GM12878 (cell line): ENCODE measurements at places on chromosomes 11 and 22.

DNA sequence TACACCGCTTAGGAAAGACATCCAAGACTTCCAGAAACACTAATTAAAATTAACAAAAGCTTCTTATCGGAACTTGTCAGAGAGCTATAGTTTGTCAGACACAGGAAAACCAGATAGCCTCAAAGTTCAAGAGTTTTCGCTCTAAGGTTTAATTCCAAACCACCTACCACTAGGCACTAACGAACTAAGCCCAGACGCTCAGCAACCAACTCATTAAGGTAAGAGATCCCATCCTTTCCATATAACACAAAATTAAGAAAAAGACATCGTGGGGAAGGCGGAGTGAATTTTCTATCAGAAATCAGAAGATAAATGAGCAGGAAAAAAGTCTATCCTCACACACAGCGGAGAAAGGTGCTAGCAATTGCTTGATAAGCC lies 382 bp downstream of the IMMP1L start:
- DNase-seq, result no peak

DNA sequence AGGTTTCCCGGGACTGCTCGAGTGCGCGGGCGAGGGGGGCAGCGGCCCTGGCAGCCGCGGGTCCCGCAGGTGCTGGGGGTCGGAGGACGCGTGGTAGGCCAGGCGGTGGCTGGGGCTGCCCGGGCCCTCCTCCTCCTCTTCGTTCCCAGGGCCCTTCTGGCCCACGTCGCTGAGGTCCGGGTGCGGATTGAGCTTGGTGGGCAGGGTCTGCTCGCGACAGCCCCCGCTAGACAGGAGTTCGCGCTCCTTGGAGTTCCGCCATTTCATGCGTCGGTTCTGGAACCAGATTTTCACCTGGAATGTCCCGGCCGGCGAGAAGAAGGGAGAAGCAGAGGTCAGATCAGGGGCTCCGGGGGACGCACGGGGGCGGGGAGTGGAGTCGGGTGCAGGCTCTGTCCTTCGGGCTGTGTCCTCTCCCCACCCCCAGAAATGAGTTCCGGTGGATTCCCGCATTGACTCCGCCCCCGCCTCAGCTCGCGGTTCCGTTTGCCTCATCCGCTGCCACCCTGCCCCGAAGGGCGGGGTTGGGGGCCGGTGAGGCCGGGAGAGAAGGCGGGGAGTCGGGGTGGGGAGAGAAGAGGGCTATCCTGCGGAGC lies 3.9 kb downstream of the DBX1 start:
- DNase-seq, result no peak

DNA sequence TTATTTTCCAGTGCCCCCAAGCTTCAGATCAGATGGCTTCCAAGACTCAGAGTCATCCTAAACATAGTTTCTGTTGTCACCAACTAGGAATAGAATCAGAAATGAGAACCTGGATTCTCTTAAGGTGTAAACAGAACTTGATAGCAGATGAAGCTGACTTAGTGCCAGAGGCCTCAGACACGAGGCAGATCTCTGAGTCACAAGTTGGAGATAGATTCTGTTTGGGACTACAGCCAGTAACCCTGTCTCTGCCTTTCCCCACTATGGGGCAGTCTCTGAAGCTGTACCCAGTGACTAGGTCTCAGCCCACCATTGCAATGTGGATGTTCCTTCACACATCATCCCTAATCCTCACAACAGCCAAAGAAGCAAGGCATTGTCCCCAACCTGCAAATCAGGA lies 25.4 kb downstream of the NEU3 start:
- no peak for DNase-seq

- DNase-seq, result no peak
Observed at GRCh38 chr11:18366286-18366685, 28.1 kb upstream of the LDHA start.

DNA sequence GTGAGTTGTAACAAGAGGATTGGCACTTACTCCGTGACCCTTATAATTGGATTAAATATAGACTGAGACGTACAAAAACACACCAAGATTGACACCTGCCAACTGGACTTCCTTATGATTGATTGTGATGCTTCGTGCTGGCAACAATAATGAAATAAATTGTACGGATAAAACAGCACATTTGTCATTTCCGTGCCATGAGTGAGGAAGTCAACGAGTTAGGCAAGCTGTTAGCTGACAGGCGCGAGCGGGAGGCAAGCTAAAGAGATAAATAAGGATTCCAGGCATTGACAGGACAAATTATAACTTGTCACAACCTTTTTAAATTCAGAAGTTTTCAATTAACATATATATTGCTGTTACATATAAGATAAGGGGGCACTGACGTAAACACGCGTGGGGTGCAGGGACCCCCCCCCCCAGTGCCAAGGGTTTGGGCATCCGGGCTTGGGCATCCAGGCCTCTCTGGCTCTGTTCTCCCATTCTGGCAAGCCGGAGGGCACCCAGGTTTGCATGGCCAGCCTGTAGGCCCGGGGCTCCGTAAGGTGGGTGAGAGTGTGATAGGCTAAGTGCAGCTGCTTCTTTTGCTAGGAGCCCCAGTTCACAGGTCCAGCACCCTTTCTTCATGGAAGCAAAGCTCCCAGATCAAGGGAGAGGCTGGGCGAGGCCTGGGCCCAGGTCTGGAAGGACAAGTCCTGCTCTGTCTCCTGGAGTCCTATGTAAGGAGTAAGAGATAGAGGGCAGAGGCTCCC lies 11.2 kb upstream of the PAX6 start:
- DNase-seq, result no peak
